ENCODE measurements at places on chromosomes 12 and 14.

GRCh38 chr14:88628462-88628861 is 65.6 kb downstream of the ZC3H14 start:
- no peak for DNase-seq

GRCh38 chr14:95559203-95559602 is 24.4 kb downstream of the GLRX5 start:
- DNase-seq: no peak

DNA sequence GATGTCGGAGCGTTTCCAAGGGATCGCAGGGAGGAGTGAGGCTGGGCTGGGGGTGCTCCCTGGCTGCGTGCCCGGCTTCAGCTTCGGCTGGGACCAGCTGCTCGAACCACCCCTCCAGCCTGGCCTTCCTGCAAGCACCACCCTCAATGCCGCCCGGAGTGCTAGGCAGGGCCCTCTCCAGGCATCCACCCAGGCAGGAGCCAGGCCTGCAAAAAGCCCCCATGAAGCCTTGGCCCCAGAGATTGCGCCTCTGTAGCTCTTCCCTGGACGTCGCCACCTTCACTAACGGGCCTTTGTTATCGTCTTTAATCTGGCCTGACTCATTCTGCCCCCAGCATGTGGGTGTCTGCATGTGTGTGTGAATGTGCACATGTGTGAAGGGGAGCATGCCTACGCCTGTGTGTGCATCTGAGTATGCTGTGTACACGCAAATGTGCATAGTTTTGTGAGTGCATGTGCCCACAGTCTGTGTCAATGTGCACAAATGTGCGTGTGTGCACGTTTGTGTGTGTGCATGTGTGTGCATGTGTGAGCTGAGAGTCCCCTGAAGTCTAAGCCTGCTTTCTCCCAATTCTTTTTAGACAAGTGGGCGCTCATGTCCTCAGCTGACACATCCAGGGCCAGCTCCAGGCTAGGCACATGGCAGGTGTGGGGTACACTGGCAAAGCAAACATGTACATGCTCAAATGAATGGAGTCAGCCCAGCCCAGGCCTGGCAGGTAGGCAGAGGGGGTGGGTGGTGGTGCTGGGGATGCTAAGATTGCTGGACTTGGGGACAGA is 195.4 kb upstream of the C14orf180 start:
- no peak for DNase-seq

- DNase-seq: peak; percentile 35
Observed at GRCh38 chr14:106556665-106557289, 1030.4 kb downstream of the TMEM121 start.

DNA sequence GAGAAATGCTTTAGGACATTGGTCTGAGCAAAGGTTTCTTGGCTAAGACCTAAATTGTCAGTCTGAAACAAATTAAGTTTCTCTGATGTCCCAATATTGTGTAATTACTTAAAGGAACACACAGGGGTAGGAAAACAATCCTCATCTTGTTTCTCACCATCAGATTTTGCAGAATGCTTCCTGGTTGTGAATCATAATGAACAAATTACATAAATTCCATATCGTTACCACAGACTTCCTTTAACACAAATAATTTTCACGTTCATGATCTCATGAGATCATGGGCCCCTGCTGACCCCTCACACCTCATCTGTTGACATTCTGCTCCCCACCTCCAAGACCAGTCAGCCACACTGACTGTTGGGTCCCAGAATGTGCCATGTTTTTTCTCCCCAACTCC is 194.1 kb downstream of the MON2 start:
- DNase-seq: no peak

DNA sequence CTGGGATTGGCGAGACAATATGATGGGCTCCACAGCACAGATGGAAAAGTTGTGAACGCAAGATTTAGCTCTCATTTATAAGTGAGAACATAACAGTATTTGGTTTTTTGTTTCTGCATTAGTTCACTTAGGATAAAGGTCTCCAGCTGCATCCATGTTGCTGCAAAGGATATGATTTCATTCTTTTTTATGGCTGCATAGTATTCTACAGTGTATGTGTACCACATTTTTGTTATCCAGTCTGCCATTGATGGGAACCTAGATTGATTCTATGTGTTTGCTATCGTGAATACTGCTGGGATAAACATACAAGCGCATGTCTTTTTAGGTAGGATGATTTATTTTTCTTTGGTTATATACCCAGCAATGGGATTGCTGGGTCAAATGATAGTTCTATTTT is 23.6 kb downstream of the TBK1 start:
- DNase-seq: no peak

Data from Panc1 (cell line).